Bronchial epithelial cell (primary cell): ENCODE measurements at places on chromosomes 3 and 15. TPM values are rescaled to one million over a fixed set of nuclear protein-coding genes. Genes with fewer than 3 reads are reported as not detected.

DNA sequence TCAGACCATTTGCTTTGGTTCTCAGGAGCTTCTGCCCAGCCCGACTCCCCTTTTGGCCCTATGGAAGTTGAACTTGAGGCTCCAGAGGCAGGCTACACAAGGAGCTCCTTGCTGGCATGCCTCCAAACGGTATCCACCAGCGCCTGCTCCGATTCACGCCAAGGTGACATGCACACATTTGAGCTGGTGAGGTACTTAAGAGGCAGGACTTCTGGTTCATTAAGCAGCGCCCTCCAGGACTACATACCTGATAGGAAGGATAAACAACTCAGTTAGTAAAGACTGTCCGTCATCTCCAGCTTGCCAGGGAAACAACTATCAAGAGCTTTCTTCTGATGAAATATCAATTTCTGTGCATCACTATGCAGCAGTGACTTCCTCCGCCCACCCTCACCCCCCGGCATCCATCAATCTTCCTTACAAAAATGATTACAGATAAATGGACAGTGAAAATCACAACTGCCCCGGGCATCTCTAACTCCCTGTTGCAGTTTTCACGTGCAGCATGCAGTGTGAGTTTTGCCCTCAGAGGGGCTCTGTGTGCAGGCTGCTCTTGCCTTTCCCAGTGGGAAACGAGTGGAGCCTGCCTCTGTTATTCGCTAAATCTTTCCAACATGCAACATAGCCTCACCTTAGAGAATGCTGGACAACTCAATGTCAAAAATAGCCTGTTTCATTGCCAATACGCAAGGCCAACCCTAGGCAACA, 122.9 kb downstream of the ARRDC4 start:
- no peak for DNase-seq

GRCh38 chr15:77738038-77738370, 105.3 kb upstream of the LINGO1 start:
- no peak for DNase-seq

DNA sequence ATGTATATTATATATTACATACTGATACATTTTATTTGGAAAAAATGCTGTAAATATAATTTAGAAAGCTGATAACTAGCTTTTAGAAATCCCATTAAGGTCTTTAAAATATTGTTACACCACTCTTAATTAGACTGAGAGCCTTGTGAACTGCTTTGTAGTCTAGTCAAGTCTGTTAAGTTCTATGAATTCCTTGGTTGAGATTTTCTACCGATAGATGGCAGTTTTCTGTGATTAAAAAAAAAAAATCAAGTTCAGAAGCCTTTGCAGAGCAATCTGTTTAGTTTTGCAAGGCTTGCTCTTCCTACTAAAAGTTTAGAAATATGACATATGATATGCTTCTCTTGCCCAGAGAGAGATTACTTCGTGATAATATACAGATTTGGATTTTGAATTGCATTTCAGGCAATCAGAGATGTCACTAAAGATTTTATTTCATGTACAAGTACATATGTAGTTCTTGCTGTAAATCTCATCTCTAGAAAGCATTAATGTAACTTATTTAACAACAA, 60.4 kb upstream of the SLITRK3 start:
- no peak for DNase-seq

DNA sequence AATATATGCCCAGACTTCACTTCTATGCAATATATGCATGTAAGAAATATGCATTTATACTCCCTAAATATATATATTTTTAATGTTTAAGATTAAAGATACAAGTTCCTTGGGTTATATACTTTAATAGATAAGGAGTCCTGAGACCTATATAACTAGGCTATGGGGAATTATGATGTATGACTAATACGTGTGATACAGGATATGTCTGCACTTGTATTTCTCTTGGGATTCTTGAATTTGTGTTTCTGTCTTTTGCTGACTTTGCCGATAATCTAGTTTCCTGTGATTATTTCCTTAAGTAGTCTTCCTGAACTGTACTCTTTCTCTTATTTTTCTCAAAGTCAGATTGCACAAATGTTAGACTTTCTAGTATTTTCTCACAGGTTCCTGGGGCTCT, 109.6 kb downstream of the PIK3CB start:
- DNase-seq = peak; percentile 75

- peak; percentile 71 for DNase-seq
Measured at GRCh38 chr15:34855413-34855812, 60.1 kb upstream of the ACTC1 start.

DNA sequence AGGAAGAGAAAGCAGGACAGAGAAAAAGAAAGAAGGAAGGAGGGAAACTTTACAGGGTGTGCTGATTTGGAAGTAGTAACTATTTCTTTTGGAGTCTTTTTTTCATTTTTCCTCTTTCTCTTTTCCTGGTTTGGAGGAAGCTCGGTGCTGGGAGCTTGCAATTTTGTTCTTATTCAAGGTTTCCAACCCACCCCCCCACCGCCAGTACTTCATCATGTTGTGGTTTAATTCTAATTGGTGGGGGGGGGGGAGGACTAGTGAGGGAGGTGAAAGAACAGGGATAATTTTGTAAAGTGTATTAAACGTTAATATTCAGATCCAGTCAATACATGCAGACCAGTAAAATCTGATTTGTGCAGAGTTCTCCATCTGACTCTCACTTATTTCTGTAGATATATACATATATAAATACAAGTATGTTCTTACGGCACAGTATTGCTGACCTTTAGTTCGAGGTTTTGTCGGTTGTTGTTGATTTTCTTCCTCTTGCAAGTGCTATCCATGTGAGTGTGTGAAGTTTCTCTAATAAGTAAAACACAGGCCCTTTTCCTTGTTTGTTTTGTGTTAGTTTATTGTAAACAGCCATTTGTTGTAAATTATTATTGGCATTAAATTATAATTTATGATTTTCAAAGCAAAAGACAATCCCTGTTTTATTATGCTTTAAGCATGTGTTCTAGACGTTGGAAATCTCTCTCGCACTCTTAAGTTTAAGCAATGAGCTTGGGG, 9.3 kb downstream of the NR2F2 start:
- DNase-seq = no peak

DNA sequence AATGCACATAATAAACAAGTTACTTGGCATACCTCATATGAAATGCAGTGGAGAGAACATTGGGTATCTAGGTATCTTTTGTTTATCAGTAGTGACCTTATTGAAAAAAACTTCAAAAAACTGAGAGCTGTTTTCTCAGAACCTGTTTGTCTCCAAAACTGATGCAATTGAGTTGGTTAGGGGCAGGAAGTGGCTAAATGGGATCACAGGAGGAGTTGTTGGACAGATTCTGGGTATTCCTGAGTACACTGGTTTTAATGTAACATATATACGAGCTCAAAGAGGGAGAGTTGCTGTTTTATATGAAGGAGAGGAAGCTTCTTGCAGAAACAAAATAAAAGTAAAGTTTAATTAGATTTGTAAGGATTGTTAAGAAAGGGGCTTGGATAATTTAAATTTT, 159.5 kb downstream of the C3orf70 start:
- DNase-seq = no peak

GRCh38 chr3:79461129-79461792, 306.5 kb downstream of the ROBO1 start:
- peak; percentile 10 for DNase-seq

- DNase-seq = no peak
Measured at GRCh38 chr3:5093731-5094130, 28.4 kb upstream of the ARL8B start.

DNA sequence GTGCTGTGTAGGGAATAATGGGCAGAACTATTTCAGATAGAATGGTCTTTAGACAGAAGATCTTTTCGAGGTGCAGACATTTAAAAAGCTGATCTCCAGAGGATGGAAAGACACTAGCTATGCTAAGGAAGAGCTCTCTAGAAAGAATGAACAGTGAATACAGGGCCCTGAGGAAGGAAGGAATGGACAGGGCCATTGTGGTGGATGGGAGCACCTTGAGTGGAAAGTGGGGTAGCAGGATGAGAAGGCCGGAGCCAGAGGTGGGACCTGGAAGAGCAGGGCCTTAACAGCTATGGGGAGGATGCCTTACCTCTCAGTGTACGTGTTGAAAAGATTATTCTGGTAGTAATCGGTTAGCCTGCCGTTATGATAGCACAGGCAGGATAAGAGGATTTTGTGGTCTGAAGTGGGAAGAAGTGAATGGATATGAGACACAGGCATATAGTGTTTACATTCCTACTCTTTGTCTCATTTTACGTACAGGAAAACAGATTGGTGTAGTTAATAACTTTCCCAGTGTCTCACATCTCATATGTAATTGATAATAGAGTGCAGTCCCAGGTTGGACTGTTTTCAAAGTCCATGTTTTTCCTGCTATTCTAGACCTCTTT, 172.4 kb downstream of the KLHL25 start:
- DNase-seq = no peak

DNA sequence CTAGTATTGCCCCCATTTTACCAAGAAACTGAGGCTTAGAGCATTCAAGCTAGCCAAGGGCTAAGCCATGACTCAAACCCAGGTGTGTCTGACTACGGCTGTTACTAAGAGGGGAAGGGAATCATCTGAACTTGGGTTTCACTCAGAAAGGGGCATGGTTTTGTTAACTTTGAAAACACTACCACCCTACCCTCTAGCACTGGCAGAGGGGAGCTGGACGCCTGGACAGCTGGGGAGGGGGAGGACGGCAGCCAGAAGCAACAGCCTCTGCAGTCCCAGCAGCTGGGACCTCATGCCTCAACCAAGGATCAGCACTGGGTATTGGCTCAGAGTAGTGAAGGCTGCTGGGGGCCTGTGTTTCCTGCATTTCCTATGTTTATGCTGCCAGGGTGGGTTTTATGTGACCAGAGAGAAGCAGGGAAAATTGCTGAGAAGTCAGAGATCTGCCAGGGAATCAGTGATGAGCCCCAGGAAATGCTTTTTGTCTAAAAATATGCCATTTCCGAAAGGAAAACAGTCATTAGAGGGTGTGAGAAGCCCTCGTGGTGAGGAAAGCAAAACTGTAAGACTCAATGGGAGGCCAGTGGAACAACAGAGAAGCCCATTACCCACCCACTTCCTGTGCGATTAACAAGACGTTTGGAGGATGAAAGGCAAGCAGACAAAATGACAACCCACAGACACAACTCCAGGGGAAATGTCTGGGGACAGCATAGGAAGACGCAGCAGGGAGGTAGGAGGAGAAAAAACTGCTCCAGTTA, 41.2 kb downstream of the LIPC start:
- DNase-seq = peak; percentile 87

ZBTB11 gene
- total RNA-seq = 30.3 and 34.2 TPM in 2 replicates

GALNT15 gene
- total RNA-seq = 0.53 TPM in 1 of 2 replicates, not detected in the other

SV2B gene
- 0.26 and 0.38 TPM in 2 replicates for total RNA-seq

KIF23 gene
- 3.7 and 7.3 TPM in 2 replicates for total RNA-seq

XRN1 gene
- total RNA-seq = 15.0 and 31.6 TPM in 2 replicates

GUCA1C gene
- not detected in 2 replicates for total RNA-seq

SIDT1 gene
- 0.53 and 1.3 TPM in 2 replicates for total RNA-seq
